ENCODE measurements at places on chromosomes 11 and 22.

- no peak for DNase-seq
These were observed 67.7 kb downstream of the DCDC1 start for GRCh38 chr11:31301549-31302510.

DNA sequence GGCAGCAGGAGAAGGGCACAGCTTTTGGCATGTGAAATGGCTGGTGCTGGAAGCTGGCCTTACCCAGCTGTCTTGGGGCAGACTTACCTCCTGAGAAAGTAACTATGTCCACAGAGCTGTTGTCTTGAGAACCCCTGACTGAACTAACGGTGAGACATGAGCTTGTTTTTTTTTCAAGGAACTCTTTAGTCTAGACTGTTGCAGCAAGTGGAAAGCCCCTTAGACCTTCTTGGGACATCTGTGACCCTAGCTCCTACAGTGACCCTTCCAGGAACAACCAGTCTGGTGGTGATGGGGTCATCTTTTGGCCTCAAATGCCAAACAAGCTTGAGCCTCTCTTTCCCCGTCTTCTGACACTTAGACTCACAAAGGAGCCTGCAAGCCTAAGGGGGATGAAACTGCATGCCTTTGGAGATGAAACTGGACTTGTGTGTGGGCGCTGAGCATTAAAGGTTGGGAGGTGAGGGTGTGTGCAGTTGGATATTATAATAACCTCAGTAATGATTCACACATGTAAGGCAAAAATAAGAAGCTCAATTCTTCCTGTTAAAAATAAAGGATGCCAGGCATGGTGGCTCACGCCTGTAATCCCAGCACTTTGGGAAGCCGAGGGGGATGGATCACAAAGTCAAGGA, 35.4 kb downstream of the SDHD start:
- no peak for DNase-seq

- no peak for DNase-seq
These were observed 751 bp downstream of the MS4A10 start for GRCh38 chr11:60785806-60786361.

GRCh38 chr11:67662835-67663531, 11.4 kb downstream of the ALDH3B2 start:
- DNase-seq: no peak

- no peak for DNase-seq
These were observed 907 bp downstream of the SLC15A3 start for GRCh38 chr11:60950933-60951605.

- no peak for DNase-seq
These were observed 532 bp downstream of the BET1L start for GRCh38 chr11:206526-207207.

GRCh38 chr22:49102367-49102766, 725.3 kb downstream of the BRD1 start:
- no peak for DNase-seq

DNA sequence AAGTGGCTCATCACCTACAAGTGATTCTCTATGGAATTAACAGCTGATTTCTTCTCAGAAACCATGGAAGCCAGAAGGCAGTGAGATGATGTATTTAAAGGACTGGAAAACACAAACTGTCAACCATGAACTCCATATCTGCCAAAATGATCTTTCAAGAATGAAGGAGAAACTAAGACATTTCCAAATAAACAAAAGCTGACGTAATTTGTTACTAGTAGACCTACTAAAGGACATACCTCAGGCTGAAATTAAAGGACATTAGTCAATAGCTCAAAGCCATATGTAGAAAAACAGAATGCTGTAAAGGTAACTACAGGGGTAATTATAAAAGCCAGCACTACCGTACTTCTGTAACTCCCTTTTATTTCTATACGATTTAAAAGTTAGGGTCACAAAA, 129.4 kb upstream of the TMEM45B start:
- DNase-seq: no peak

DNA sequence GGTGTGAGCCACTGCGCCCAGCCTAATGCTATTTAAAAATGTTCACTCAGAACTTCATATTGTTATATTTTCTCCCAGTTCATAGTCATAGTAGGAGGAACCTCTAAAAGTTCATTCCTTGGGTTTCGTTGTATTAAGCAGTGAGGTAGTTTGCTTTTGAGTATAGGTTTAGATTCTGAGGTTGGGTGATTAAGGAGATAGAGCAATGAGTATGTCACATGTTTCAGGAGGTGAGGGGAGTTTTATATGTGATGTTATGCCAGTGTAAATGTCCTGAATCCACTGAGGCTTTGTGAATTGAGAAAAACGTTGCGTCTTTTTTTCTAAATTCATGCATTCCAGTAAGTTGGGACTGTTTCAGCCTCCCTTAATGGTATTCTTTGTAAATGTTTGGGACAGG, 4.2 kb downstream of the UBE2L3 start:
- DNase-seq: no peak

- DNase-seq: no peak
These were observed 2.2 kb downstream of the RAB30 start for GRCh38 chr11:83069441-83070043.

- DNase-seq: no peak
These were observed 32.8 kb downstream of the CACNA1I start for GRCh38 chr22:39603345-39603744.

DNA sequence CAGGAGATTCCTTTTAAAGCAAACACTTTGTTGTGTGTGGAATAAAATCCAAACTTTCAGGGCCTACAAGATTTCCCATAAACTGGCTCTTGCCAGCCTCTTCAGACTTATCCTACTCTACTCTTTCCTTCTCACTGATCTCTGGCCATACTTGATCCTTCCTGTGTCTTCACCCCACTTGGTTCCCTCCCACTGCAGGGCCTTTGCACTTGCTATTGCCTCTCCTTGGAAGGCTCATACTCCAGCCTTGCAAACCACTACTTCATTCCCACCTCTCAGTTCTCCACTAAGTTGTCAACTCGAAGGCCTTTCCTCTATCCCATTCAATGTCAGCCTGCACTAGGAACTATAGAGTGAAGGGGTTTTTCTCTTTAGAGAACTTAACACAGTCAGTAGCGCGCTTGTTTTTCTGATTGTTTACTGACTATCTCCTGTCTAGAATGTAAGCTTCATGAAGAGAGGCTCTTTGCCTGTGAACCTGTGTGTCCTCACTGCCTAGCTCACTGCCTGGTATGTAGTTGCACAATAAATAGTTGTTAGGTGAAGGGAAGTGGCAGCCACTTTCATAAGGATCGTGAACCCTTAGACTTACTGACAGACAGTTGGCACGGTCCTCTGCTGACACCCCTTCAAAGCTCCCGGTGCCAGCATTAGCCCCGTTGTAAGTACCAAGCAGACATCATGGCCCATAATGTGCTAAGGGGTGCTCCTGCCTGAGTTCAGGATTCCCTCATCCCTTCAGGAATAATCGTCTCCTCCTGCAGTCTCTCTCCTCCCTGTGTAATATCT, 833 bp upstream of the ME3 start:
- no peak for DNase-seq

GRCh38 chr11:70568035-70568813, 169.9 kb downstream of the CTTN start:
- DNase-seq: no peak

- no peak for DNase-seq
These were observed 229.5 kb downstream of the METTL15 start for GRCh38 chr11:28337701-28338100.

GRCh38 chr11:110355011-110355744, 58.8 kb upstream of the RDX start:
- no peak for DNase-seq

- no peak for DNase-seq
These were observed 235.4 kb downstream of the METTL15 start for GRCh38 chr11:28343304-28344233.

- no peak for DNase-seq
These were observed 48.5 kb upstream of the HSPA8 start for GRCh38 chr11:123110397-123110796.

DNA sequence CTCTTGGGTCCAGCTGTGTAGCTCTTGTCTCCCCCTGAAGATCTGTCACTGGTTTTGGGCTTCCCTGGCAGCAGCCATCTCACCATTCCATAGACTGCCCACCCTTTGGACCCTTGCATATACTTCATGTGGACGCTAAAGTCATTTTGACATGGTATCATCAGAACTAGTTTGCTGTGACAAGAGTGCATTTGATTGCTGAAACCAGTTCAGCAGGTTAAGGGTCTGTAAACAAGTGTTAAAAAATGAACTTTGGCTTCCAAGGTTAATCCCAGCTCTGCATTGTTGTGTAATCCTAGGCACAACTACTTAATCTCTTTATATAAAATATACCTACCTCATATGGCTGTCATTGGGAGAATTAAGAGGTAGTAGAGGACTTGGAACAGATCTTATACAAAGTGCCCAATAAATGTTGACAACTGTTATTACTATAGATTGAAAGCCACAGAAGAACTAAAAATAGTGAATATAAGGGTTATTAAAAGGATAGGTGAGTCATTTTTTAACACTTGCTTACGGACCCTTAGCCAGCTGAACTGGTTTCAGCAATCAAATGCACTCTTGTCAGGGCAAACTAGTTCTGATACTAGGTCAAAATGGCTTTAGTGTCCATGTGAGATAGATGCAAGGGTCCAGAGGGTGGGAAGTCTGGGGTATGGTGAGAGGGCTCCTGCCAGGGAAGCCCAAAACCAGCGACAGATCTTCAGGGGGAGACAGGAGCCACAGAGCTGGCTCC, 29.4 kb downstream of the CCDC90B start:
- DNase-seq: no peak

GRCh38 chr11:129267716-129268115, 75.6 kb upstream of the ARHGAP32 start:
- DNase-seq: no peak

DNA sequence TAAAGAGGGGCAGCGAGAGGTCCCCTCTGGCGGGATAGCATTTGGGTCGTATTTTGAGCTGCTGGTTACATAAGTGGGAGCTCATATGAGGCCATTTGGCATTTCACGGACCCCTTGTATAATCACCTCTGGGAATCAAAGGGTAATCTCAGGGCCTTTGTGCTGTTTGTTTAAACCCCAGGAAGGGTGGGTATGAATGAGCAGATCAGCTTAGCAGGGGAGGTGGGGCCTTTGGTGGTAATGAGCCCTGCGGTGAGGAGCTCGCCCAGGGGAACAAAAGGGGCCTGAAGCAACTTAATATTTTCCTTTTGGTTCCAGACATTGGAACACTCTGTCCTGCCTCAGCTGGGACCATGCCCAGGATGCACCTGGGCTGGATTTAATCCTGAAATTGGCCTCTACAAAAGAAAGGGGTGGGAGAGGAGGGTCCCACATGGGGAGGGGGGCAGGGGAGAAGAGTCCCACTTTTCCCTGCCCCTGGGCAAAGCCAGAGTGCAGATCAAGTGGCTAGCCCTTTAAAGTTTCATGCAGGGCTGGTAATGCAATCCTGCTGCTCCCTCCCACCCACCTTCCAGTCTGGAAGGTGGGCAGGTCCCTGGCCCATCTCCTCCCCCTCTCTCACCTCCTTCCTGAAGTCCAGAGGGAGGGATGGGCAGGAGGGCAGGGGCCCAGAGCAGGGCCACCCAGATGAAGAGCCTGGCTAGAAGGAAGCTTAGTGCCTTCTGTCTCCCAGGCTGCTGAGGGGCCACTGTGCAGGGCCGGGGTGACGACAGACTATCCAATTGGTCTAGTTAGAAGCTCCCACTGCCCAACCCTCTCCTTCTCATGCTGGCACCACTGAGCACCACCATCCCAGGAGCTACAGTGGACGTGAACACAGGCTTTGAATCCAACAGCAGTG, 10.5 kb downstream of the TSKU start:
- no peak for DNase-seq

- DNase-seq: no peak
These were observed 93.0 kb downstream of the APIP start for GRCh38 chr11:34823197-34823596.

All from SK-N-DZ (cell line).